ENCODE measurements at places on chromosomes 4 and X.
A peak's percentile ranks its signal among the peaks of the same experiment; 100 is the strongest.

DNA sequence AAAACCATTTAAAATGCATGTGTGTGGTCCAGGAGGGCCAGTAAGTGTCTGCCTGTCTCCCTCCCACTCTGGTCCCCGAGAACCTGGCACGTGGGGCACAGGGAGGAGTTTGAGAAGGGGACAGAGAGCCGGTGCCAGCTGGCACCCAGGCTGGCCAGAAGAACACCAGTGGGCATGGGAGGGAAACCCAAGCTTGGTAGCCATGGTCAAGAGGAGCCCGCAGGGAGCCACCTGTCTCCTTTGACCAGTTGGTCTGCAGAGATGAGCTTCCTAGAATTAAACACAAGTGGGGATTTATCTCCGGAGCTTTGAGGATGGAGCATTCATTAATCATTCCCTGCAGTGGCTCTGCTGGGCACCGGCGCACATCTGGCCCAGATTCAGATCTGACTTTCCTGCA, 41.6 kb downstream of the HMX1 start:
- DNase-seq, result no peak

DNA sequence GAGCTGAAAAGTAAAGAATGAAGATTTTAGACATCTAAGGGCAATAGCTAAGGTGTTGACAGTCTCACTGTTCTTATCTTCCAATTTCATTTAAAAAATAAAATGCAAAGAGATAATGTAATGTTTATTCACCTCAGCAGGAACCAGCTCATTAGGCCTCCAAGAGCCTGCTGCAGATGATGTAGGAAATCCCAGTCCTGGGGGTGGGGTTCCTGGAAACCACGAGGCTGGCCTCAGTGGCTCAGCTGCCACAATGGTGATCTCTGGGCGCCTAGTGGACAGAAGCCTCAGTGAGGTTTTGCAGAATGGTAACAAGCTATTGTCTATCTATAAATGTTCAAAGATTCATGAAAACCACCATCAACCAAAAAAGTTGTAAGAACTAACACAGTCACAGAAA, 77.3 kb downstream of the RPS3A start:
- DNase-seq, result no peak

- no peak for DNase-seq
Observed at GRCh38 chr4:92872604-92873003, 568.8 kb downstream of the GRID2 start.

- peak; percentile 43 for DNase-seq
Observed at GRCh38 chr4:159487284-159487747, 384.4 kb downstream of the RAPGEF2 start.

DNA sequence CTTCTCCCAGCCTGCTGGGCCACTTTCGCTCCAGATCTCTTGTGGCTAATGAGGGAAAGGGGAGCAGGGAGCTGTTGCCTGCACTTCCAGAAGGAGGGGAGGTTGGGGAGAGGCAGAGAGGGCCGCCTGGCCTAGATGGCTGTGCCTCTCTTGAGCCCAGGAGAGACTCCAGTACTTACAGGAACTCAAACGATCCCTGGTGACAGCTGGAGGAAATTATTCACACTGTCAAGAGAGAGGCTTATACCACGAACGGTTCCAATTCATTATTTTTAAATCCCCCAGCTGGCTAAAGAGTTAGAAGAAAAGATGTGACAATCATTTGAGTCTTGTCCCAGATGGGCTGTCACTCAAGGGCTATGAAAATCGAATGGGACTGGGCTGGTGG, 96.1 kb downstream of the PHKA2 start:
- peak; percentile 32 for DNase-seq

DNA sequence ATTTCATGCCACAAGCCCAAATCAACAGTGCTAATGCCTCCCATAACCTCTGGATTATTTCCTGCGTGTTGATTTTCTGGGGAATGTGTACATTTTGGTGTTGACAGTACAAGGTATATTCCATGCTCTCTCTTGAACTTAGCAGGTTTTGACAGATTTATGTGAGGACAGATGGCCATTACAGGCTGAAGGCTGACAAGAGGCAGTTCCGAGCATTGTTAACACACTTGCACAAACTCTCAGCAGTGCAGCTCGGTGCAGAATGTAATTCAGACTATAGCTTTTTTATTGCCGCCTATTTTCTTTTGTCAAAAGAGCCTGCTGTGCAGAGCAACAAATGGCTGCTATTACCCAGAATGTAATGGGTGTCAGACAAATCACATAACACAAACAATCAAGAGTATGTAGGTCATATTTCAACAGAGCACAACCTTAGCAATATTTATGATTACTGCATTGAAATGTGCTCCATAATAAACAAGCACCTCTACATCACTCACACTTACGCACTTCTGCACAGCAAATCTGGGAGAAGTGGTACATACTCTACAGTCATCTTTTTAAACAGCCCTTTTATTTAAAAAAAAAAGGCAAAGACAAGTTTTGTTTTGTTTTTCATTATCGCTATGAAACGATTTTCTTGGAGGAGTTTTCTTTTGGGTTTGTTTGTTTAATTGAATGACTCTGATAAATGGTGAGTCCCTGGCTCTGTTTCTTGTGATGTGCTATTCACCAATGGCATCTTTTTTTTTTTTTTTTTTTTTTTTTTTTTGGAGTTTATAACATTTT, 71.6 kb downstream of the PPARGC1A start:
- peak; percentile 10 for DNase-seq

DNA sequence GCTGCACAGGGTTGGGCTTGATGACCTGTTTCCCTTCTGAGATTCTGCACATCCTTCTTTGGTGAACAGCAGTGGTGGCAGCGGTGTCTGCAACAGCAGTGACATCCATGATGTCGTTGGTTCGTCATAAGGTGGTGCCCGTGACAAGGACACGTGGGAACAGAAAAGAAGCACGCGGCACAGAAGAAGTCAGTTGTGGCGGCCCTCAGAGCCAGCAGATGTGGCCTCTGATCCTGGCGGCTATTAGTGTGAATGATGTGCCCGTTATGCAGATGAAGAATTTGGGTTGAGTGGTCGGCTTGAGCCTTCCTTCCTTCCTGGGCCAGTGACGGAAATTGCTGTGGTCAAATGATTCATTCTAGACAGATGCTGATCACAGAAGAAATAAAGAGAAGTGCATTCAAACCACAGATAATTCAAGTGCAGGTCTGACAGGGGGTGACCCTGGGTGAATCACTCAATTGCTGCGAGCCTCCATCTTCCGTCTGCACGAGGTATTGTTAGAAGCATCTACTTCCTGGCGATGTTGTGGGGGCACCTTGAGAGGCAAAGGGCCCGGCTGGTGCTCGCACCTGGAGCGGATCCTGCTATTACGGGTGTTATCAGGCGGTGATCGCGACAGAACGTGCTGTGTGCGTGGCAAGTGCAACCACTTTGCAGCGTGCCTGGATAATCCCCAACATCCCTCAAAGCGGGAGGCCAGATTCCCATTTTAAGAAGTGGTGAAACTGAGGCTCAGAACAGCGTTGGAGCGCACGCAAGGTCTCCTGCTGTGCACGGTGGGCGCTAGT, 215.2 kb upstream of the PSAPL1 start:
- DNase-seq, result no peak

GRCh38 chr4:112411781-112412550, 104.0 kb downstream of the NEUROG2 start:
- no peak for DNase-seq

DNA sequence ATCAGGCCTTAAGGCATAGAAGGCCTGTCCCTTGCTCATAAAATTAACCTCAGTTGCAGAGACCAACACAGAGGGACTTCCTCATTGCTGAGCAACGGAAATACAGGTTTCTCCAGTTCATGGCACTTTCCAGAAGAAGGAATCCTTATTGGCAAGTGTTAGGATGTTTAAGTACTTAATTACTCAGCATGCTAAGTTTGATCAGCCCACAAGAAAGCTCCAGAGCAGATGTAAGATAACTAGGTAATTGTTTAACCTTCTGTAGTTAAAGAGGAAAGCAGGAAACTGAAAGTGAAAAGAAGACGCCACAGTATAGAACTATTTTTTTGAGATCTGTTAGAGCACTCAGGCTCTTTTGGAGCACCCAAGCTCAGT, 33.5 kb downstream of the SMS start:
- DNase-seq, result no peak

DNA sequence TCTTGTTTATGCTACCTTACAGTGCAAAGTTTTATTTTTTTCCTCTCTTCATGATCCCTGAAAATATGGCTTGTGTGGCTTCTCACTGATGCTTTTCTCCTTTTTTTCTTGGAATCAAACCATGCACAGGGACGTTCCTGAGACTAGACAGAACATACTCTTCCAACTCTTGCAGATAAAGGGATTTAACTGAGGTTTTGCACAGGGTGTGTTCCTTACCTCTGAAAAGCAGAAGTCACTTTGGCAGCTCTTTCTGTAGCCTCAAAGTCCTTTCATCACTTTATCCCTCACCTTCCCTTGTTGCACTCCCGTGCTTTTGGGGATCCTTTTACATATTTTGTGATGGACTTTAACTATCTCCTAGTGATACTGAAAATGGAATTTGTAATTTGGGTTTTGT, 300.1 kb downstream of the SPRY1 start:
- no peak for DNase-seq

DNA sequence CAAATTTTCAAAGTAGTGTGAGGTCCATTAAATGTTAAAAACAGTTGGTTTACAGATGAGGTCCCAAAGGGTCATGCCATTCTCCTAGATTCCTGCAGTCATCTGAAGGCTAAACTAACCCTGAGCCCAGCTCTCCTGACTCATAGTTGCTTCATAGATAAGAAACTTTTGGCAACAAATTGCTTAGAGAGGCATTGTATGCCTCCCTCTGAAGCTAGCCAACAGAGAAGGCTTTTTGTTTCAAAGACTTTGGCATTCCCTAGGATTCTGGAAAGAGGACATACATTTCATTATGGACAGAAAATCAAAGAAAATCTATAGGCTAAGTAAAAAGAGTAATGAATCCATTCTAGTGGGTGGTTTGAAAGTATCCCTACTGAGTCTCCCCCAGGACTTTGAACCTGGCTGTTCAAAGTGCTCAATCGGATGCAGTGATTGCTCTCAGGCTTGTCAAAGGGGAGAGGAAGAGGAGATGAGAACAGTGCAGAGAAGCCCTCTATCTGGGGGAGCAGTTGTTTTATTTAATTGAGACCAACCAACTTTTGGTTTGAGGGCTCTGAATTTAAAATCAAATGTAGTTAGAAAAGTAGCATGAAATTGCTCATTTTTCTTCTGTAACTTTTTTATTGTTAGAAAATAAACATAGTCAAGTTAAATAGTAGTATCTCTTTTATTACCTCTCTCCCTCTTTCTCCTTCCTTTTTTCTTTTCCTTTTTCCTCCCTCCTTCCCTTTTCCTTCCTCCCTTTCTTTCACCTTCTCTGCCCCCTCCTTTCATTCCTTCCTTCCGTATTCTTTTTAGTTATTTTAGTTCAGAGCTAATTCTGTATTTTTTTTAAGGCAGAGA, 72.3 kb upstream of the ZNF518B start:
- DNase-seq, result no peak

GRCh38 chr4:67770422-67770821, 16.2 kb upstream of the GNRHR start:
- no peak for DNase-seq

- peak; percentile 49 for DNase-seq
Observed at GRCh38 chr4:118280501-118281218, 72.1 kb downstream of the PRSS12 start.

DNA sequence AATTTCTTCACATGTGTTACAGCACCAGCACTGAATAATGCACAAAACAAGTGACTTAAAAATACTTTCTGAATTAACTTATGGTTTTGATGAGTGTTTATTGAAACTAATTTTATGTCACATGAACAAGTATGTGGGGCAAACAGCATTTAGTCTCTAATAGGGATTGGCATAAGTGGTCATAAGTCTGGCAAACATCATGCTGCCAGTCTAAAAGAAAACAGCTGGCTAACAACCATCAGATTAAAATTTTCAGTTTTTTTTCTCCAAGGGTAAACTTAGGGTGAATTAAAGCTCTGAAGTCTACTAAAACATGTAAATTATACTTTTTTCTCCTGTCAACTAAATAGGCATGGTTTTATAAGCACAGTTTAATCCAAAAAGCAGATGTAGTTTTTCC, 1014.2 kb downstream of the FAT4 start:
- DNase-seq, result no peak

- DNase-seq, result peak; percentile 22
Observed at GRCh38 chr4:159178151-159178546, 75.3 kb downstream of the RAPGEF2 start.

GRCh38 chr4:78414116-78414515, 137.5 kb upstream of the ANXA3 start:
- no peak for DNase-seq

DNA sequence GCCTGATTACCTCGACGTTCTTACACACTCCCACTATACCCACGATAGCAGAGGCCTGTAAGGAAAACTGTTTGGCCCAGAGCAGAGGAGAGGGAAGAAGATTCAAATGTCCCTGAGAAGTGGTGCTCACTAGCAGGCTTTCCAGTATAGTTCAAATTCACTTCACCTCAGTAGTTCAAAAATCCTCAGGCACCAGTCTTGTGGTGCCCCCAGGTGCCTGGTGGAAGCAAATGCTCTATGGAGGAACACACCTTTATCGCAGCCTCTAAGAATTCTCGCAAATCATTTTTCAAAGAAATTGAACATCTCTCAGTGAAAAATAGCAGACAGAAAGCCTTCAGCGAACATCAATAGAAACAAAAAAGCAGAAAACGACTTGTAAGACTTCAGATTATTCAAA, 12.2 kb upstream of the MTMR1 start:
- no peak for DNase-seq

DNA sequence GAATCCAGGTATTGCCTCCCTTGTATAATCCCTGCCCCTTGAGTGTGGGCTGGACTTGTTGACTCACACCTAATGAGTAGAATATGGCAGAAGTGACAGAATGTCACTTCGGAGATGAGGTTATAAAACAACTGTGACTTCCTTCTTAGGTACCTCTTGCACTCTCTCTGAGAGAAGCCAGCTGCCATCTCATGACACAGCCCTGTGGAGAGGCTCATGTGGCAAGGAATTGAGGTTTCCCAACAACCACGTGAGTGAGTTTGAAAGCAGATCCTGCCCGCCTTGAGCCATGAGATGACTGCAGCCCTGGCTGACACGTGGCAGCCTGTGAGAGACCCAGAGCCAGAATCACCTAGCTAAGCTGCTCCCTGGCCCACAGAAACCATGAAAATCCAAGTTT, 13.5 kb downstream of the ASB11 start:
- no peak for DNase-seq

Data from NCI-H1694 (cell line).